ENCODE measurements at places on chromosomes 16 and 17.

DNA sequence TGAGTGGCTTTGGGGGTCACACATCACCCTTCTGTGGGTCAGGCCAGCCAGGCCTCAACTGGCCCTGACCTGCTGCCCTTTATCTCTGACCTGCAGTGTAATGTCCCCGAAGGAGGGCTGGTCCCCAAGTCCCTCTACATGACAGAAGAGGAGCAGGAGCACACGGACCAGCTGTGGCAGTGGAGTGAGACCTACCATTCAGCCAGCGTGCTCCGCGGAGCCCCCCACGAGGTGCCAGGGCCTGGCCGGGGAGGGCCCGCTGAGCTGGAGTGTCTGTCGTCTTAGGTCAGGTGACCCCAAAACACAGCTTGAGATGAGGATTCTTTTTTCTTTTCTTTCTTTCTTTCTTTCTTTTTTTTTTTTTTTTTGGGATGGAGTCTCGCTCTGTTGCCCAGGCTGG lies 26.5 kb downstream of the NAGPA start:
- DNase-seq = no peak

- DNase-seq = no peak
These were observed 126.9 kb upstream of the TNRC6C start for GRCh38 chr17:77831474-77832179.

- no peak for DNase-seq
These were observed 28.8 kb downstream of the RNF43 start for GRCh38 chr17:58388302-58389190.

- DNase-seq = peak; percentile 51
These were observed 79.1 kb downstream of the C17orf67 start for GRCh38 chr17:56754523-56755208.
